ENCODE measurements at places on chromosomes 11 and 22. TPM values are rescaled to one million over a fixed set of nuclear protein-coding genes. Genes with fewer than 3 reads are reported as not detected.

The TEAD1 gene
- 29.6 TPM for total RNA-seq

The KCNJ1 gene
- not detected for total RNA-seq

The DRICH1 gene
- total RNA-seq: 0.18 TPM

The HTR3B gene
- not detected for total RNA-seq

The BAIAP2L2 gene
- 1.1 TPM for total RNA-seq

The RPLP2 gene
- total RNA-seq: 511 TPM

The MS4A4A gene
- total RNA-seq: 5.6 TPM

The SLC7A4 gene
- total RNA-seq: 0.23 TPM

The ABCC8 gene
- 0.83 TPM for total RNA-seq

The A4GALT gene
- 1.0 TPM for total RNA-seq

The NADSYN1 gene
- 39.7 TPM for total RNA-seq

The AP1B1 gene
- 37.9 TPM for total RNA-seq

The LIPT2 gene
- total RNA-seq: 2.7 TPM

The METTL15 gene
- 6.8 TPM for total RNA-seq

The PLEKHA7 gene
- total RNA-seq: 25.8 TPM

The ATM gene
- 25.7 TPM for total RNA-seq

DNA sequence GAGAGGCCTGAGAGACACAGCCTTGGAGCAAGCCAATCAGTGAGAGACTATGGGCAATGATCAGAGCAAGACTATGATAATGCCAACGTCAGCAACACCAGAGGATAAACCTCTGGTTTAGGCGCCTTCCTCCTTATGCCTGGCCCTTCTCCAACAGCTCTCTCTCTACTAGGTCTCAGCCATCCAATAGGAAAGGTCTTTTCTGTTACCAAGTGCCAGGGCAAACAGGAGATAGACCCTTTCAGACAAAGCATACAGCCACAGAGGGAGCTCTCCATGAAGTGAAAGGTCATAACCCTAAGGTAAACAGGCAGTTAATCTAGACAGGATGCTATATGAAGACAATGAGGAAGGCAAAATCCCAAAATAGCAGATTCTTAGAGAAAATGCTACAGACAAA, 9.5 kb downstream of the STK33 start:
- no peak for DNase-seq

DNA sequence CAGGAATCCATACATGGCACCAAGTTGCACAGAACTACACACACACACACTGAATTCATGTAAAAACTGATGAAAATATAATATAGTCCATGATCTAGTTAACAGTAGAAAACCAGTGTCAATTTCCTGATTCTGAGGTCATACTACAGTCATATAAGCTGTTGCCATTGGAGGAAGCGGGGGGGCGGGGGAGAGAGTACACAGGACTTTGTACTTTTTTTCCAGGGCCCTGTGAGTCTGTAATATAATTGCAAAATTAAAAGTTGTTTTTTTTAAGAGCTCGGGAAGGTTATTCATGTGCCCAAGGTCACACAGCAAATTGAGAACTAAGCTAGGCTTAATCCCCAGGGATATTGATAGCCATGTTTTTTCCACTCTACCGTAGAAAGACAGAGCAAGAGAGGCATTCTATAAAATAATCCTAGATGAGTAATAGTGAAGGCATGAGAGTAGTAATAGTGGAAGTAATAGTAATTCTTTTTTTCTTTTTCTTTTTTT, 312.3 kb downstream of the MN1 start:
- peak; percentile 87 for DNase-seq

DNA sequence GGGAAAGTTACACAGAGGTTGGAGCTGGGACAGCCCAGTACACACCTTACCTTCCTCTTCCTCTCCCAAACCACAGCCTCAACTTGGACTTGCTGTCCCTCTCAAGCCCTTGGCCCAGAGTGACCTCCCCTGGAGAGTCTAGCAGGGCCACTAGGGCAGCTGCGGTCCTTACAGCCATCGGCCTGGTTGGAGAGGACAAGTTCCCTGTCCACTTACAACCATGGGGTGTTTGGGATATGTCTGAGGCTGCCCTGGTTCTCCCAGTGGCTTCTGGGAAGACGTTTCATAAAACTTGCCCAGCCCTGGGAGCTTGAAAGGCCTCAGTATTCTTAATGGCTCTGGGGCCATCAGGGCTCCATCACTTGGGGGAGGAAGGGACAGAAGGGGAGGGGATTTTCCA, 13.1 kb upstream of the DGKZ start:
- DNase-seq: no peak

- DNase-seq: no peak
Measured at GRCh38 chr11:134207538-134208239, 16.1 kb downstream of the NCAPD3 start.

DNA sequence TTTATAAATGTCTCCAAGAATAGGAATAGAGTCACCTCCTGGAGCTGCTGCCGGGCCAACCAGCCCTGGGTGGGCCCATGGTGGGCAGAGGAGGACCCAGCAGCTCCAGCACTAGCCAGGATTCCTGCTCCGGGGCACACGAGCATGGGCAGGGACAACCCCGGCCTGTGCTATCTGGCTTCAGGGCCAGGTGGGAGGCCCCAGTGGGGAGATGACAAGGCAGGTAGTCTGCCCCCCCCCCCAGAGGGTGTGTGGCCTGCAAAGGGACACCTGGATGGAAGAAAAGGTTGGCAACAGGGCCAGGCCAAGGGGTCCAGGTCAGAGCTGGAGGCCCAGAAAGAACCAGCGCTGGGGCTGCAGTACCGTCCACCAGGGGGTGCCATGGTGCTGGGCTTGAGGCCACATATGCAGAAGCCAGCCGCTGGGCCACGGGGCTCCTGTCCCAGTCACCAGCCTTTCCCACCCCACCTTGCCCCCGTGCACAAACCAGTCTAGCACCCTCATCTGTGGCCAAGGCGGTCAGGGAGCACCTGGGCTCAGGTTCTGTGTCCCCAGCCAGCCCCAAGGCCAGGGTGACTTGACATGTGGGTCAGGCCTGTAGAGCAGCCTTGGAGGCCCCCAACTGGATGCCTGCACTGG, 3.4 kb downstream of the TSPAN32 start:
- DNase-seq: peak; percentile 88

- no peak for DNase-seq
Measured at GRCh38 chr11:19200410-19201201, 1.2 kb downstream of the CSRP3 start.

GRCh38 chr11:112881461-112881860, 79.8 kb upstream of the NCAM1 start:
- DNase-seq: no peak

DNA sequence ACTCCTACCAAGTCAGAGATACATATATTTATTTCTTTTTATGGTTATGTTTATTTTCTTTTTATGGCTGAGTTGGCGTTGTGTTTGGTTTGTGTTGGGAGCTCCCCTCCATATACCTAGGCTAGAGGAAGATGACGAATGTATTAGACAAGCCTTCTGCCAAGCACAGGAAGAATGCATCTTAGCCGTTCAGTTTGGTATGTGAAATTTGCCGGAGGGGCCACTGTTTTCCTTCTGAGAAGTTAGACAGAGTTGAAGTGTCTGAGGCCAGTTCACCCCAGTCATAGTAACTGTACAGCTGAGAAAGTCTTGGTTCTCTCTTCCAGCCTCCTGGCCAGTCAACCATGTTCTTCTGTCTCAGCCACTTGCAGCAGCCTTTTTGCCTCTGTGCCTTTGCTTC, 29.8 kb downstream of the TEAD1 start:
- DNase-seq: no peak

DNA sequence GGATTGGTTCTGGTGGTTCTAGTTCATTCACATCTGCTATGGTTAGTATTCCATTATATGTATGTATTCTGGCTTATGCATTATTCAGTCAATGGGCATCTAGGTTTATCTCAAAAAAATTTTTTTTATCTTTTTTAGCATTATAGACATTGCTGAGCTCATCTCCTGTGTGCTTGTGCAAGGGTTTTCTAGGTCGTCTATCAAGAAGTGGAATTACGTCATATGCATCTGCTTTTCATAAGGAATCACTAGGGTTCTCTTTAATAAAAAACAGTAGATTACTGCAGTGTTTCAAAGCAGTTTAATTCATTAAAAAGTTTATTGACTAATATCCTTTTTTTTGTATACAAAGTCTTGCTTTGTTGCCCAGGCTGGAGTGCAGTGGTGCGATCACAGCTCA, 21.3 kb downstream of the TBC1D22A start:
- DNase-seq: no peak

DNA sequence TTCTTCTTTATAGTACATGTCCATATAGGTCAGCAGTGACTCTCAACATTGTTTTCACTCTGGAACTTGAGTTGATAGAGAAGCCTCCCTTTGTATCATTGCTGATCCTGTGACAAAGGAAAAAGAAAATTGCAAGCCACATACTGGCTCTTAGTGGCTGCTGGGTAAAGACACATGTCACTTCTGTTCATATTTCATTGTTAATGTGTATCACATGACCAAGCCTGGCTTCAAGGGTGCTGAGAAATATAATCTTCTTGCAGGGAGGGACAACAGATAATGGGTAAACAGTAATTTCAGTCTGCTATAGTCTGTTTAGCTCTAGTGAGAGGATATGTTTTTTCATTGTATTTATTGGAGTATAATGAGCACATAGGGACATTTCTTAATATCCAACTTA, 173.3 kb downstream of the PGR start:
- DNase-seq: no peak

DNA sequence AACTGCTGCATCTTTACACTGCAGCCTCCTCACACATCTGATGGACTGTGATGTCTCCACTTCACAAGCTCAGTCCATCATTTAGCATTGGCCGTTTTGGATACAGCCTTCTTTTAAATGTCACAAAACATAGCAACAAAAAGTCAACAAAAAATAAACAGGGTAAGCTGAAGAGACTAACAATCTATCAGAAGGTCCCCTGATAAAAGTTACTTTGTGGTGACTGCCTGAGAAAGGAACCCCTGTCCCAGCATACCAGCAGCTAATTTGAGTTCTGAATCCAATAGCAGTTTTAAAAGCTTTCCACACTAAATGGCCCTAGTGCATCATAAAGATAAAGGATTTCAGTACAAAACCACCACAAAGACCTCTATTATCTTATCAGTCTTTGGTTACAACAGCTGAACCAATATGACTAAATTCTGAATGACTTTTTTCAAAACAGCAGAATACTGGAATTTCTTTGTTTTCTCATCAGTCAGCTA, 162.4 kb downstream of the SOX6 start:
- DNase-seq: no peak

DNA sequence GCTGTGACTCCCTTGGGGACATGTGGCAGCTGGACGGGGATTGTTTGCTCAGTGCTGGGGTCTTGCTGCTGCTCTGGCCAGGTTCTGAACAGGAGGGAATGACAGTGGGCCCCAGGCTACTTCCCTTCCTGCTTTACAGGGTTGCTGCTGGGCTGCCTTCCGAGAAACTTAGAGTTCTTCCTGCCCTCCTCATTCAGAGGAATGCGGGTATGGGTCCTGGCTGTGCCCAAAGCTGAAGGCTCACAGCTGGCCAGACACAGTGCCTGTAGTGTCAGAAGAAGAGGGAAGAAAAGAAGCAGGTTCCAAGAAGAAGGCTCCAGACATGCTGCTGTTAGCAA, 108.3 kb upstream of the PARVA start:
- no peak for DNase-seq

DNA sequence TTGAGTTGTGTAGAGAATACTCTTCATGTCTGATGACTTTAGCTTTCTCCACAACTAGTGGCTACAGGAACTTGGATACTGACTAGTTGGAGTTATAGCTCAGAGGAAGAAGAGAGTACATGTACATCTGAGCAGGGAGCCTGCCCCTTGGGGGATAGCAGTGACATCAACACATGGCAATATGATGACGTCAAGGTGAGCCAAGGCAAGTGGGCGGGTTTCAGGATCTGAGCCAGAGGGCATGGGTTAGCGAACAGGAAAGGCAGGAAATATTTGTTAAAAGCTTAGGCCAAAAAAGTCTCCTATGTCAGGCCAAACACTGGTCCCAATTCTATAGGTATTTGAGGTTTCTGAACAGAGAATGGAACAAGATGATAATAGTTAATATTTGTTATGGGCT, 42.0 kb upstream of the HORMAD2 start:
- no peak for DNase-seq

GRCh38 chr11:2711161-2711560, 11.4 kb upstream of the KCNQ1OT1 start:
- DNase-seq: no peak

GRCh38 chr11:118820412-118821357, 29.7 kb upstream of the DDX6 start:
- DNase-seq: peak; percentile 96

DNA sequence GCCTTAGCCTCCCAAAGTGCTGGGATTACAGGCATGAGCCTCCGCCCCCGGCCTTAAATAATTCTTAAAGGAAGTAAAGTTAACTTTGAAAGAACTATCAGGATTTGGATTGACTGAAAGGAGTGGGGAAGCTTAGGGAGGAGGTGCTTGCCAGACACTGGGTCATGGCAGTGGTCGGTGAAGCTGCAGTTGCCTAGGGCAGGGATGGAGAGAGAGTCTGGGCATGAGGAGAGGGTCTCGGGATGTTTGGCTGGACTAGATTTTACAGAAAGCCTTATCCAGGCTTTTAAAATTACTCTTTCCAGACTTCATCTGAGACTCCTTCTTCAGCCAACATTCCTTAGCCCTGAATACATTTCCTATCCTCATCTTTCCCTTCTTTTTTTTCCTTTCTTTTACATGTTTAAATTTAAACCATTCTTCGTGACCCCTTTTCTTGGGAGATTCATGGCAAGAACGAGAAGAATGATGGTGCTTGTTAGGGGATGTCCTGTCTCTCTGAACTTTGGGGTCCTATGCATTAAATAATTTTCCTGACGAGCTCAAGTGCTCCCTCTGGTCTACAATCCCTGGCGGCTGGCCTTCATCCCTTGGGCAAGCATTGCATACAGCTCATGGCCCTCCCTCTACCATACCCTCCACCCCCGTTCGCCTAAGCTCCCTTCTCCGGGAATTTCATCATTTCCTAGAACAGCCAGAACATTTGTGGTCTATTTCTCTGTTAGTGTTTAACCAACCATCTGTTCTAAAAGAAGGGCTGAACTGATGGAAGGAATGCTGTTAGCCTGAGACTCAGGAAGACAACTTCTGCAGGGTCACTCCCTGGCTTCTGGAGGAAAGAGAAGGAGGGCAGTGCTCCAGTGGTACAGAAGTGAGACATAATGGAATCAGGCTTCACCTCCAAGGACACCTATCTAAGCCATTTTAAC, at the start of gene NNMT:
Gene NNMT, plus strand, starts transcription at position 724 of the 929 bp plus-strand sequence. Its CDS starts 158 bp downstream, at position 882.
- DNase-seq: peak; percentile 84

DNA sequence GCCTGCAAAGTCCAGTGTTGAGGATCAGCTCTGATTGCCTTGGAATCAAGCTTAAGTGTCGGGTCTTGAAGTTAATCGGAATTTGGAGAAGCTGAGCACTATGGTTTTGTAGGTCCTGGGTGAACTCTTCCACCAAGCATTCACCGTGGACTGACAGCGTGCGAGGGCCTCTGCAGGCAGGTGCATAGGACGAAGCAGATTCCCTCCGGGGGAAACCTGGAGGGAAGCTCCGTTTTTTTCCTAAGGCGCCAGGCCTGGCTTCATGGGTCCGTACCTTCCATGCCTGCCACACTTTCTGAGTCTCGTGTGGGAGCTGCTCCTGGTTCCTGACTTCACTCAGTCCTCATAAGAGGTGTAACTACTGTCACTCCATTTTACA, 170.1 kb downstream of the CRYBB2 start:
- no peak for DNase-seq

DNA sequence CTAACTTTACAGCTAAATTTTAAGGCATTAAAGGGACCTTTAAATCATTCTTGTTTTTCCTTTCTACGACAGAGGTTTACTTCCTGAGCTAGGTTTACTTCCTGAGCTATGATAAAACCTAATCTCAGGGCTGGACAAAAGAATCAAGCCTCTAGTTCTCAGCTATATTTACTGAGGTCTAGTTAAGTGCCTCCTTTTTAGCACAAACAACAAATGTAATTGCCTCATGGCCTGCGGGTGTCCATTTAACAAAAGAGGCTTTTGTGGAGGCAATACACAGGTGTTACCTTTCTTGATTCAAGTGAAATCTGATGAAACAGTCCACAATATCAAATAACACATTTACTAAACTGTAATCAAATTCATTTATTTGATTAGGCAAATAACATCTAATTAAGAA, 67.3 kb downstream of the IMMP1L start:
- DNase-seq: no peak
